Fibroblast of skin of right quadriceps (primary cell): ENCODE measurements at places on chromosomes 13 and 19.

- no peak for DNase-seq
These were observed 100.9 kb upstream of the SERP2 start for GRCh38 chr13:44272692-44273091.

DNA sequence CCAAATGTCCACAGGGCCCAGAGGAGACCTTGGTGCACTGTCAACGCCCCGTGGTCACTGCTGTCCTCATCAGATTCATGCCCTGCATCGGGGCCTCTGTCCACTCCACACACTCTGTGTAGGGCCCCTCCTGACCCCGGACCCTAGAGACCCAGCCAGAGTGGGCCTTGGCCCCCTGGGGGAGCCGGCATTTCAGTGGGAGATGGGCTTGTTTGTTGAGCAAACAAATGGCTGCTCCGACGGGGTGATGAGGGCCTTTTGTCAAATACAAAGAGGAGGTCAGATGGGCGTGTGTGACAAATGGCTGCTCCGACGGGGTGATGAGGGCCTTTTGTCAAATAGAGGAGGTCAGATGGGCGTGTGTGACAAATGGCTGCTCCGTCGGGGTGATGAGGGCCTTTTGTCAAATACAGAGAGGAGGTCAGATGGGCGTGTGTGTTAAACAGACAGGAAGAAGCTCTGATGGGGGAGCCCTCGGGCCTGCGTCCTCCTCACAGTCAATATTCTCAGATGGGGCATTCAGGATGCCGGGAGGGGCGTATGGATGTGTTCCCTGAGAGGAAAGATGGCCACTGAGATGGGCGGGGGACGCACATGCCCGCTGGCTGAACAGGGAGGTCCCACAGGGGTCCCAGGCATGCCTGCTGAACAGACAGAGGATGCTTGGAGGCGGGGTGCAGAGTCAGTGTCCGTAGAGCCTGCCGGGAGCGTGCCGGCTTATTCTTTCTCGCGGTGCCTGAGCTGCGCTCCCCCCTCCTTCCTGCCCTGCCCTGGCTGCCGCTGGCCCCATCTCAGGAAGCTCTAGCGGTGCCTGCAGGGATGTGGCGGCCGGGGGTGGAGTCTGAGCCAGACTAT lies 36.3 kb downstream of the SMIM24 start:
- peak; percentile 54 for DNase-seq

GRCh38 chr19:22607653-22608430 lies 26.3 kb upstream of the ZNF492 start:
- DNase-seq = no peak

DNA sequence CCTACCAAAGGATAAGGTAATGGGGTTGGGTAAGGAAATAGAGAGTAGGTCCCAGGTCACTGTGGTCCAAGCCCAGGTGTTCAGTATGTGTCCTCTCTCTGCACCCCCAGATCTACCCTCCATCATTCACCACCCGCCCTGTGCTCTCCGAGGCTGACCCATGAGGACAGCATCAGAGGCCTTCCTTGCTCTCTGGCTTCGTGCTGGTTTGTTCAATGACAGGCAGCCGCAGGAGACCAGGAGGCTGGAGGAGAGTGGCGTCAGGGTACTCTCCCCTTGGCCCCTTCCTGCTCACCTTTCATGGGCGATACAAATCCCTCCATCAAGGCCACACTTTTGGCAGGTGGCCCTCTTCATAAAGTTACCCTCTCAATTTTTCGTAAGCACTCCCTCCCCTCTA lies 1.7 kb downstream of the TUBA3C start:
- no peak for DNase-seq

GRCh38 chr13:97246596-97247158 lies 24.5 kb downstream of the MBNL2 start:
- no peak for DNase-seq

DNA sequence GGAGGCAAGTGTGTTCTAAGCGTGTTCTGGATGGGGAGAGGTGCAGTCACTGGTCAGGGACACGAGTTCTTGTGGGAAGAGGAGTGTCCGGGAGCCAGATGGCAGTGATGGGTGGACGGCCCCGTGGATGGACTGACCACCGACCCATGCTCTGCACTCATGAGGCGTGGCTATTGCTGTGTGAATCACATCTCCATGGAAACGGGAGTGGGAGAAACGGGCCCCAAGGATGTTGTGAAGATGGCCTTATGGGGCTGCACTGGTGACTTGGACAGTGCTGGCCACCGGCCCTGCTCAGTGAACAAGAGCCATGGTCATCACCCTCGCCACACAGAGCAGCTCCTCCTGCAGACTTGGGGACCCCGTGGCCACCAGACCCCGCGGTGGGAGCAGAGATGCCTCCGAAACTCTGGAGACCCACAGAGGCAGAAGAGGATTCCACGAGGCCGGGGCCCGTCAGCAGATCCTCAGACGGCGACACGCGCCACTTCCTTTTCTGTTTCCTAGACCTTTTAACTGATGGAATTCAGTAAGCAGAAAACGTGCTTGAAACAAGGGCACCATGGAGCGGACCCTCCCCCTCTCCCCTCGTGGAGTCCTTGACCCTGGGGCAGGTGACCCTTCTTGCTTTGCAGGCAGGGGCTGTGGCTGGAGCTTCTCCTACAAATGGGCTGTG lies 47.5 kb downstream of the GAS6 start:
- DNase-seq = no peak

- no peak for DNase-seq
These were observed 842.2 kb upstream of the GPC6 start for GRCh38 chr13:92384410-92384809.

- DNase-seq = no peak
These were observed 188.2 kb upstream of the RFC3 start for GRCh38 chr13:33629605-33630360.

- DNase-seq = no peak
These were observed 1.3 kb upstream of the KLK8 start for GRCh38 chr19:51002542-51003311.
